ENCODE measurements at places on chromosomes 2 and 18.
A peak's percentile ranks its signal among the peaks of the same experiment; 100 is the strongest.

GRCh38 chr2:3737128-3737527 lies 33.8 kb downstream of the DCDC2C start:
- ATAC-seq: no peak

GRCh38 chr2:174442546-174443510 lies 44.0 kb downstream of the GPR155 start:
- peak; percentile 97 for ATAC-seq

GRCh38 chr2:119523383-119523951 lies 816 bp downstream of the SCTR start:
- no peak for ATAC-seq

- no peak for ATAC-seq
Measured at GRCh38 chr2:187497858-187498463, 49.9 kb upstream of the CALCRL start.

DNA sequence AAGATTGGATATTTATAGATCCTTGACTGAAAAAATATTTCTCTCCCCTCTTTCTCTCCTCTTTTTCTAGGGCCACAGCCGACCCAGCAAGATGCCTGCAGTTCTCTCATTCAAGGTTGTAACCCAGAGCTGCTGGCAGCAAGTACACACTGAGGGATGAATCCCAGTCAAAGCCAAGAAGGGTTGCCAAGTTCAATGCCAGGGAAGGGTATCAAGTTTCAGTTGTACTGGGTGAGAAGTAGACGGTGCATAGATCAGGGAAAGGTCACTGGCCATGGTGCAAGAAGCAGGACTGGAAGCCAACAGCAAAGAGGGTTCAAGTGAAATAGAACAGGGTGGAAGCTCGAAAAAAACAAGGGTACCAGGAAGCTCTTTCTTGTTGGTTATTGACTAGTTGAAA lies 170.2 kb downstream of the NRP2 start:
- ATAC-seq: no peak

GRCh38 chr2:109736177-109736827 lies 57.8 kb upstream of the RGPD5 start:
- peak; percentile 90 for ATAC-seq

GRCh38 chr18:76801567-76802505 lies 20.5 kb upstream of the ZNF236 start:
- peak; percentile 98 for ATAC-seq

- peak; percentile 28 for ATAC-seq
Measured at GRCh38 chr18:9890957-9891356, 5.2 kb downstream of the TXNDC2 start.

DNA sequence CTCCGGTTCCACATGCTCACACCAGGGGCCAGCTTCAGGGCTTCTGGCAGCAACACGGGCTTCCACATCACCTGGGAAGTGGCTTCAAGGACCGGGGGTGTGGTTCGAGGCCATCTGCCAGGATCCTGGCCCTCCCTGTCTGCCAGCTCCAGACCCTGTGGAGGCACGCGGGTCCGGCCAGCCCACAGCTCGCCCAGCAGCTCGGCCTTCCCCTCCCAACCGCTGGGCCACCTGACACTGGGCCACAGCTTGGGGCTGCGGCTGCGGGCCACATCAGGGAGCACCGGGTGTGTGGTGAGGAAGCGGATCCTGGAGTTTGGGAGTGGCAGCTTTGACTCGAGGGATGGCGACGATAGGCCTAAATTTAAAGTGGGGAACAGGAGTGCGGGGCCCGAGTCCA lies 7.0 kb downstream of the C2orf81 start:
- ATAC-seq: no peak

GRCh38 chr2:190277234-190278112 lies 42.2 kb downstream of the HIBCH start:
- peak; percentile 53 for ATAC-seq

DNA sequence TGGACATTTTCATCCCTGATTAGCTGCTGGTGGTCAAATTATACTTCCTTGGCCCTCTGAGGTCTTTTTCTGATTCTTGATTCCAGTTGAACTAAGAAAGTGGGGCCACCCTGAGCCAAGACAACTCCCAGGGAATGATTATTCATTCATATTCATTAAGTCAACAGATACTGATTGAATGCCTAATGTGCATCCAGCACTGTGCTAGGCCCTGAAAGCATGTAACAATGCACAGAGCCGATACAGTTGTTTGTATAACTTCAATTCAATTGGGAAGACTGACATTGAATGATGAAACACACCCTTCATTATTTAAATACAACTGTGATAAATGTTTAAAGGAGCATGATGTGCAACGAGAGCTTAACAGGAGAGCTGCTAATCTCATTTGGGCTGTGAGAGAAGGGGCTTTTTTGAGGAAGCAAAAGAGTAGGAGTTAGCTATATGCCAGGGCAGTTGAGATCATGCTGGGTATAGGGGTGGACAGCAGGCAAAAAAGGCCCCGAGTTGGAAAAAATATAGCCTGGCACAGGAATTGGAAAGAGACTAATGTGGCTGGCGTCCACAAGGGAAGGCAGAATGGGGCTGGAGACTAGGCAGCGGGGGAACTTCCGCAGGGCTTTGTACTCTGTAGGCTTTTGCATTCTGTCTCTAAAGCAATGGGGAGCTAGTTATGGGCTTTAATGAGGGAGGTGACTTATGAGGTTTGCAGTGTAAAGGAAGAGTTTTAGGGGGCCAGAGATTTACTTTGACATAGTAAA lies 57.2 kb upstream of the ACVR1 start:
- ATAC-seq: no peak

- no peak for ATAC-seq
Measured at GRCh38 chr2:214699236-214699635, 110.2 kb downstream of the BARD1 start.

DNA sequence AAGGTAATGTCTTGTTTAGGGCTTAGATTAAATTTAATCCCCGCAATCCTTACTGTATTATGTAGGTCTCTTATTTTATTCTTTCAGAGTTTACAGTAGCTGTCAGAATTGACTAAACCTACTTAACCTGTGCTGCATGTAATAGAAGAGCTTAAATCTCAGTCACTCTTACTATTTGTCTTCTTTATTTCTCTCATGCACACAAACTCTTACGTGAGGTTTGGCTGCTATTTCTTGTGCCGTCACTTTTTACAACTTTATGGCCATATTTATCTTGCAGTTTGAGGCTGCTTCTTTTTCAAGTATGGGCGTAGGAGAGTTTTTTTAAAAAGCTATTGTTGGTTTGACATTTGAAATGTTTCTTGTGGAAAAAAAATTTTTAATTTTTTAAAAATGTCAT lies 12.0 kb downstream of the DNAJC10 start:
- ATAC-seq: no peak

DNA sequence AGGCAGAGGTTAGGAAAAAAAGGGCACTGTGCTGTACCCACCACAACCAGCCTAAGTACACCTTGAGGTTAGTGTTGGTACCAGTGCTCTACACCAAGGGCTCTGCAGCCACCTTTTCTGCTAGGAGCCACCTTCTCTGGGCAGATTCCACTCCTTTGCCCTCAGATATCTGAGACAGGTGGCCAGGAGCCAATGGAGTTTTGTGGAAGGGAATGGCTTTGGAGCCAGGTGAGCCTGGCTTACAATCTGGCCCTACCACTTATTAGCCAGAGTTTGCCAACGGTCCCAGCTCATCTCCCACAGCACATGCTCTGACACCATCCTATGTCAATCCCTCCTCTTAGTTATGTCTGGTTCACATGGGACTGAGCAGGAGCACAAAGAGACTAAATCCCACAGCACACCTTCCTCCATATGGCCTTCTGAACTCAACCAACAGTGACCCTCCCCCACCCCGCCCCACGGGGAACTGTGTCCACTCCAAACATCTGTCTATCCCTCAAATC lies 77.5 kb downstream of the CLHC1 start:
- no peak for ATAC-seq

GRCh38 chr2:206311026-206311425 lies 36.6 kb downstream of the ZDBF2 start:
- no peak for ATAC-seq

GRCh38 chr2:233832869-233833311 lies 21.4 kb downstream of the HJURP start:
- peak; percentile 82 for ATAC-seq

DNA sequence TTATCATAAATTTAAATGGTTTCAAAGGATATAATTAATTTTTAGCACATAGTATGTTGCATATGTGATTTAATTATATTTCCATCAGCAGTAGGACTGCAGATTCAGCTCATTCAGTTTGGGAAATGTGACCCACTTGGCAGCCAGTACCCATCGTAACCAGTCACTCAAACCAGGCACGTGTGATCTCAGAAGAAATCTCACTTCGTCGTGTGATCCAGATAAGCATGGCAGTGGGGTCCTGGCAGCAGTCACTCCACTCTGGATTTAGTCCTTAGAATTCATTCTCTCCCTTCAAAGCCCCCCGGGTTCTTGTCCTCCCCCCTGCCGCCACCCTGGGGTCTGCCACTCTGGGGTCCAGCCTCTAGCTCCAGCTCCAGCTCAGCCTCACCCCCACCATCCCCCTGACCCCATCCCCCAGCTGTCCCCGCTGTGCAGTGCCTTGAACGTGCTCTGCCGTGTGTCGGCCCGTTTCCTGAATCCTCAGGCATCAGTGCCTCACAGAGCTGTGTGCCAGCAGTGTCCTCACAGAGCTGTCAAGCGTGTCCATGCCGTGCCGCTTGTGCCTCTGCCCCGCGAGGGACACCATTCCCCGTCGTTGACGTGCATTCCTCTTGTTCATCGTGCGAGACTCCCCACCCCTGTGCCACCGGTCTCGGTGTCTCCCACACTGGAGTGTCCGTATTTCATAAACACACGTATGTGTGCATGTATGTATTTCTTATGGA lies 34.8 kb downstream of the TRAPPC12 start:
- ATAC-seq: no peak

GRCh38 chr2:197708331-197708730 lies 3.2 kb downstream of the MARS2 start:
- no peak for ATAC-seq
